Esophagus muscularis mucosa (tissue), 4 donors: ENCODE measurements at places on chromosomes 1 and 21. TPM values are rescaled to one million over a fixed set of nuclear protein-coding genes. Genes with fewer than 3 reads are reported as not detected.

RCAN3 gene
- total RNA-seq = 6.6 TPM

SETD4 gene
- 15.2 TPM for total RNA-seq

LCE1E gene
- not detected for total RNA-seq

MTARC1 gene
- 4.6 TPM for total RNA-seq

GBP7 gene
- total RNA-seq = not detected
